Effector CD8-positive, alpha-beta T cell (primary cell): ENCODE measurements at places on chromosomes 16 and 17.

DNA sequence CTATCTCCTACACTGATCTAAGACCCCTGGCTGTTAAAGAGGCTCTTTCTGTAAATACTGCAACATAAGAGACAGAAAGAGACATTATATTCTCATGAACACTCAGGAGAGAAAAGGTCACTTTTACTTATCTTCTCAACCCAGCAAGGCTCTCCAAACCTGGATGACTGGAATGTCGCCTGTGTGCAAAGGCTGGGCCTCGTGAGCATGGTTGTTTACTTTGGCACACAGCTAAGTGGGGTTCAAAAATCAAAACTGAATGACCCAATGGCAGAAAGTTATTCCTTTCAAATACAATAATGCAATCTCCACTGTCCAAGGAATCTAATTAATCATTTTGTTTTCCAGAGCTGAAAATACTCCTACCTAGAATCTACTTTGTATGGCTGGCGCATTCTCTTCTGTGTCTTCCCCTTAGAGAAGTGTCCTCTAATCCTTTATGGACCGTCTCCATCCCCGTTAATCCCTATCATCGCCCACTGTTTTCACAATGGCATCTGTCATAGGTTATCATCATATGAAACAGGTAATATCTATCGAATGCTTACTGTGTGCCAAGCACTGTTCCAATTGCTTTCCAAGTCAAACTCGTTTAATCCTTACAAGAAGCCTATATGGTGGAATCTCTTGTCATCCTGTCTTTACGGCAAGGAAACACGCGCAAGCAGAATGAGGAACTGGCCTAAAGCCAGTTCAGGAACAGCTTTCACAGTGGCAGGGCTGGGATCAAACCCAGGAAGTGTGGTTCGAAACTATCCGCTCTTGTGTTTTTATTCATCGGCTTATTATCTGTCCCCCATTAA is 1.3 kb downstream of the SLX4 start:
- DNase-seq: no peak

GRCh38 chr16:57925310-57925709 is 45.6 kb downstream of the CNGB1 start:
- DNase-seq: no peak

DNA sequence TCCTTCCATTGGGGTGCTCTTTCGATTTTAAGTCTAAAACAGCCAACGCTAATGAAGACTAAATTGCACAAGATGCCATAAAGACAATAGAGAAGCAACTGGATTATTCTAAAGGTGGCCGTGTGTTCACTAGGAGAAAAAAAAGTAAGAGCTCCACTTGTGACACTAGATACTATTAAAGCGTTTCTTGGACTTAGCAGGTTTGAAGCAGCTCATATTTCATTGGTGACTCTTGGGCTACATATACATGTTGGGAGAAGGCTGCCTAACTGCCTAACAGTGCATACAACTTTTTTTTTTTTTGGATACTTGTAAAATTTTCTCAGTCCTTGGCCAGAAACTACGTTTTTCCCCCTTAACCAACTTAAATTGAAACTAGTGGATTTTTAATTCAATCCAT is 111.8 kb upstream of the NOG start:
- DNase-seq: no peak

GRCh38 chr16:58024486-58025350 is 836 bp upstream of the MMP15 start:
- no peak for DNase-seq
